ENCODE measurements at places on chromosomes 4 and X.

GRCh38 chr4:74431113-74431826, 13.7 kb upstream of the AREG start:
- no peak for DNase-seq

DNA sequence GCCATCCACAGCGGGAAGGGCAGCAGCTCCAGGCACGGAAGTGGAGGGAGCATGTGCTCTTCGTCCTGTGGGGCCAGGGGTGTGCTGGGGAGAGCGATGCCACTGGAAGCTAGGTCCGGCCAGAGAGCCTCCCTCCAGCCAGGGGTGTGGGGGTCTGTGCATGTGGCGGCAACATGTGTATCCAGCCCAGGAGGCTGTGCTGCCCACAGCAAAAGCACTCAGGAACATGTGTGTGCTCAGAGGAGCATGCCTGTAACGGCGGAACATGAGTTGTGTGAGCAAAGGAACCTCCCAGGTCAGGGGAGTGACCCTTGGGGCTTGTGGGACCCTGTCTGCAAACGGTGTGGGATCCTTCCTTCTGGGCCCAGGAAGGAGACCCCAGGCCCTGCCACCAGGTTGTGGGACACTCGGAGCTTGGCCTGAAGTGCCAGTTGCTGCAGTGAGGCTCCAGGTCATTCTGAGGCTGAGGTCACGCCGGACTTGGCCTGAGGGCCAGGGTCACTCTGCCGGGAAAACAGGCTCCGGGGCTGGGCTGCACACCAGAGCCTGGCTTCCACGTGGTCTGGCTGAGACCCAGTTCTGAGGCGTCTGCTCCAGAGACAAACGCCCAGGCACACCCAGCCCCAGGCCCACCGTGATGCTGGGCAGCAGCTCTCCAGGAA, 37.2 kb downstream of the CPLX1 start:
- no peak for DNase-seq

DNA sequence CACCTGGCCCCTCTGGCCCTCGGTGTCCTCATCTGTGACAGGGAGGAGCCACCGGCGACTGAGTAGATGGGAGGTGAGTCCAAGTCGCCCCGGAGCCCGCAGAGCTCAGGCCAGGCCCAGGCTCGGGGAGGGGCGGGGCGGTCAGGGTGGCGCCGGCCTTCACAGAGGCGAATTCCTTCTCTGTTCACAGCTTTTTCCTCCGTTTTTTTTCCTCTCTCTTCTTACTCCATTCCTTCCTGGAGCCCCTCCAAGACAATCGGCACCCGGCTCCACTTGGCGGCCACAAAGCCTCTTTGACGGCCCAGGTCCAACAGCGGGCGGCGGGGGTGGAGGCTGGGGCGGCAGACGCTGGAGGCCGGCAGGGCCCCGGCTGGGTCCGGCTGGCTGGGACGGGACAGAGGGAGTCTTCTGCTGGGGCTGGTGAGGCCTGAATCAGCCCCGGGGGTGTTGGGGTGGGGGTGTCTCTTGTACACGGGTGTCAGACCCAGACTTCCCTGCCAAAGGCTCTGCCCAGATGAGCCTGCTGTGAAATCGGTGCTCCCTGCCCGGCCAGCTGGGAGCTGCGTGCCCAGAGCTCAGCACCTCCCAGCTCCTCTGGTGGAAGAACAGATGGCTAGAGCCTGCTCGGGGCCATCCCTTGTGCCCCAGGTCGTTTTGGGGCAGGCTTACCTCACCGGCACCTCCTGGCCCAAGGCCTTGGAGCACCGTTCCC, 22.6 kb downstream of the FGFRL1 start:
- peak; percentile 80 for DNase-seq

DNA sequence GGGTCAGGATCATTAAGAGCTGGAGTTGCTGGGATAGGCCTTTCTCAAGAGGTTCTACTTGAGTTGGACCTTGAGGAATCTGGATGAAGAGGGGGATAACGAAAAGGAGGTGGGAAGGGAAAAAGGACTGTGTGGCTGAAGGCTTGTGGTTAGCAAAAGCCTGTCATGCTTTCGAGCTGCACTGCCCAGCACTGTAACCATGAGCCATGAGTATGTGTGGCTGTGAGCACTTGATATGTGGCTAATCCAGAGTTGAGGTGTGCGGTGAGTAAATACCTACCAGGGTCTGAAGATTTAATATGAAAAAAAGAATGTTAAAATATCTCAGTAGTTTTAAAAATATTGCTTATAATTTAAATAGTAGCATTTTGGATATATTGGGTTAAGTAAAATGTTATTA, 11.4 kb downstream of the TMEM165 start:
- no peak for DNase-seq

GRCh38 chrX:42996861-42997260, 218.9 kb upstream of the PPP1R2C start:
- DNase-seq: no peak

DNA sequence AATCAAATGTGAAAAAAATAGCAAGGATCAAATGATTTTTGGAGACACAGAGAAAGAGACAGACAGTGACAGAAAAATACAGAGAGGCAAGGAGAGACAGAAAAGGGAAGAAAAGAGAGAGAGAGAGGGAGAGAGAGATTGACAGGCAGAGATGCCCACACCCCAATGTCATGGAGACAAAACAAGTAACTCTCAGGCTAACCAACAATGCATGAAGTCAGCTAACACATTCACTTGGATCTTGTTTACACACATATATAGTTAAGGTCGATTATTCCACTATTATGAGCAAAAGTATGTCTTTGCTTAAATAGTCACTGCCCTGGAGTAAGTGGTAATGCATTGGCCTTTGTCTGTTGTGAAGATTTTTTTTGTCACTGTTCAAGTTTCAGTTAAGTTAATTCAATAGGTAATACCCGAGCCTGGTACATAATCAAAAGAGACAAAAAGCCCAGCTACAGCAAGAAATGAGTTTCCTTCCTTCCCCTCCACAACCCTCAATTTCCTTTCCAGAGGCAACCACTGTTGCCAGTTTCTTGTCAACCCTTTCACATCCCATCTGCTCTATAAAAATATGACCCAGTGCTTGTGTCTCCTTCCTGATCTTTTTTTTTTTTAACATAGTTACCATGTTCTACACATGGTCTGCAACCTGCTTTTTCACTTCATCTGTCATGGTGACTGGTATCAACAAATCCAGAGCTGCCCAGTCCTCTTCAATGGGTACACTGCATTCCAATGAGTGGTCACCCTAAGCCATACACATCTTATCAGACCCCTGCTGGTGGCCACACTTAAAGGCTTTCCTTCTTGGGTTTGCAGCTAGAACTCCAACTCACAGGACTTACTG, 52.1 kb downstream of the PROM1 start:
- no peak for DNase-seq

- no peak for DNase-seq
Observed at GRCh38 chr4:53011259-53011905, 149.3 kb downstream of the RASL11B start.

DNA sequence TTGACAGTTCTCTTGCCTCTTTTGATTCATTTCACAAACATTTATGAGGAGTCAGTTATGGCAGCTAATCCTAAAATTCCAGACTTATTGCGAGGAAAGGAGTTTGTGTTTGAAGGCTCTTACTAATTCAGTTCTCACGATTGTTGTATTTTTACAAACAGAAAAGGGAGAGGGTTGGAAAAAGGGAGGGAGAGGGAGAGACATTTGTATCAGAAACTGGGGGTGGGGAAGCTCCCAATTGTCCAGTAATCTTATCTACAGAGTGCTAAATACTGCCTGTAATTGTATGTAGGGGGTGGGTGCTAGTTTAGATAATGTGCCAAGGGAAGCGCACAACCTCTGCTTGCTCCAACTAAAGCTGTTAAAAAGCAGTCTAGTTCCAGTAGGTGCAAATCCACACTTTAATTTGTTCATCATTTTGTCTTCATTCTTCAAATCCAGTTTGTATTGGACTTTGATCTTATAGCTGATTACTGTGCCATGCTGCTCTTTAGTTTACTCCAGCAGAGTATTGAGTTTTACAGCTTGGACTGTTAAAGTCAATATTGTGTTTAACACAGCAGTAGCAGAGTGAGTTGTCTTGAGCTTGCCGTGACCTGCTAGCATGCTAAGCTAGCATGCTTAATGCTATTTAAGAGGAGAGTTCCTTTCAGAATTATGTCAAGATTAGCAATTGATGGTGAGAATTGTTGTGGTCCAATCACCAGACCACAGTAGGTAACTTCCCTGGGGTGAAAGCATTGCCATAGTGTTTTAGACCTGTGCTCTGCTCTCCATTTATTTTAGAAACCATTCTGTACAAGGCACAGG, 13.9 kb downstream of the FNIP2 start:
- DNase-seq: no peak

DNA sequence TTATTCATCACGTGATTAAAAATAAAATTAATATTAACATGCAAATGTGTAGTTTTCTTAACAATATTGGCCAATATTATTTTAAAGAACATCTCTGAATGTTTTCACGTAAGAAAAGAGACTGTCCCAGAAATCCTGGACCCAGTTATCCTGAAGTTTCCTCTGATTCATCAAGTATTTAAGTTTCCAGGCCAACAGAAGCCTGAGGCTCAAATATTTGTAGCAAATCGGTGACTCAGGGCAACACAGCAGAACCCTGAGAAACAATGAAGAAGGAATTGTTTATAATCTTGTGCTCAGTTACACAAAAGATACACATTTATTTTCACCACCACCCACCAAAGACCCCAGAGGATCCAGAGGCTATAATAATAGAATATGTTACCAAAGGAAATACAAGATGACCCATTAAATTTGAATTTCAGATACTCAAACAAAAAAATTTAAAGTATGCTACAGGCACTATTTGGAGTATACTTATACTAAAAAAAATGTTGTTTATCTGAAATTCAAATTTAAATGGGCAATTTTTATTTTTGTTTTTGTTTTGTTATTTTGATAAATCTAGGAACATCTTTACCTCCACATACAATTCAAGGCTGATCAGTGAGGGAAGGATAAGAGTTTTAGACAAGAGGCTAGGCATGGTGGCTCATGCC, 33.9 kb upstream of the SLC7A11 start:
- no peak for DNase-seq

DNA sequence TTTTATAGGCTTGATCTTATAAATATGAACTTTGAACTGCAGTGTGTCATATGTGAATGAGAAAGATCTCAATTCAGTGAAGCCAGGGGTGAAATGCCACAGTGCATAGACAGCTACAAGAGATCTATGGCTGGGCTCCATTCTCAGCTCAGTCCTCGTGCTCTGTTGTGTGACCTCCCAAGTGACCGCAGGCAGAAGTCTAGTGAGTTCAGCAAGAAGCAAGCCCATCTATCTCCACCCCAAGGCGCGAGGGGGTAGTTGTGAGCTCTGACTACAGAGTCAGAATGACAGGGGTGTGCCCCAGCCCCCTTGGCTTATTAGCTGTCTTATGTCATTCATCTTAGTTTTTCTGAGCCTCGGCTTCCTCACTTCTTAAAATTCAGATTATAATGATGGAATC, 378.3 kb downstream of the FBXW7 start:
- no peak for DNase-seq

- no peak for DNase-seq
Observed at GRCh38 chr4:7031558-7032449, 11.4 kb upstream of the TADA2B start.

Data from right lung (tissue), 10 donors.